ENCODE measurements at places on chromosomes 5 and 9.

DNA sequence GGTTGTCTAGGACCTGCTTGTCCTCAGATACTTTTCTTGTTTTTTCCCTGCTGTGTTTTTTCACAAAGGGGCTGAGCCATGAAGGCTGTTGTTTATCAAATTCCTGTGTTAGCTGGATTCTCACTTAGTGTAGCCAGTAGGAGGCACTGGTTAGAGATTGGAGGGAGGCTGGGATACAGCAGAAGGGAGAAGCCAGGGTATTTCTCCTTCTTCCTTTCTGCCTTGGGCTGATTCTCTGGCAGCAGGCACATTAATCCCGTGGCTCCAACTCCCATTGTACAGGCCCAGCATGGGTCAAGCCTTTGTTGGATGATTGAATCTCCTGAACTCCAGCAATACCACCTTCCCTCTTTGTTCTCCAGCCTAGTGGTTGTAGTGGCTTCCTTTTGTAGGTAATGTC, 46.4 kb upstream of the FAM170A start:
- no peak for DNase-seq

DNA sequence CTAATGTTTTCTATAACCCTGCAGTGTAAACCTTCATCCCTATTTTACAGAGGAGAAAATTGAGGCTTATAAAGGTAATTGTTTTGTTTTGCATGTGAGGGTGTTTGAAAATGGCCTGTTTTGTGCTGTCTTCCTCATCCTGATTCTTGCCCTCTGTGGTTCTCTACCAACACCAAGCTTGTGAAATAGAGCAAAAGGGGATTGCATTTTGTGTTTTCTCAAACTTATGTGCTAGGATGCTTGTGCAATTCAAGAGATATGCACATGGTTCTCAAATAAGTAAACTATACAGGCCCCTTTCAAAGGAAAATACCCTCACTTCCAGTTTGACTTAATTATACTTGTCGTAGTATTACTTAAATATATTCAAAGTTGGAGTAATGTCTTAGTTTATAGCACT, 17.2 kb downstream of the PAM start:
- no peak for DNase-seq

DNA sequence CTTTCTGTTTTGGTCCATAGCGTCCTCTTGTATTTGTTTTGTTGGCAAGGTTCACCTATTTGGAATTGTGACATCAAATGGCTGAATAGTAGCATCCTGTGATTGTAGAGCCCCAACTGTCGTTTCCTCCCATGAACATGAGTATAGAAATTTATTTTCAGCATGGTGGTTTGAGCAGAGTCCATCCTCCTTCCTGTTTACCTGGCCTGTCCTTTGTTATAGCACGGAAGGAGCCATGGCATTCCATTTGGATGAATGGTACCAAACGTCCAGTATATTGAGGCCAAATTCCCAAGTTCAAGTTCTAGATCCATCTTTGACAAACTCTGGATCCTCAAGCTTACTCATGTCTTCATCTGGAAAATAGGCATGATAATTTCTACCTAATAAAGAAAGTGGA, 16.8 kb downstream of the RASGRF2 start:
- no peak for DNase-seq

- DNase-seq, result no peak
These were observed 29.5 kb downstream of the HAVCR1 start for GRCh38 chr5:157029457-157029856.

- no peak for DNase-seq
These were observed 514 bp downstream of the FOXB2 start for GRCh38 chr9:77019926-77020412.

- DNase-seq, result no peak
These were observed 235.1 kb upstream of the ANKH start for GRCh38 chr5:15106530-15107283.

DNA sequence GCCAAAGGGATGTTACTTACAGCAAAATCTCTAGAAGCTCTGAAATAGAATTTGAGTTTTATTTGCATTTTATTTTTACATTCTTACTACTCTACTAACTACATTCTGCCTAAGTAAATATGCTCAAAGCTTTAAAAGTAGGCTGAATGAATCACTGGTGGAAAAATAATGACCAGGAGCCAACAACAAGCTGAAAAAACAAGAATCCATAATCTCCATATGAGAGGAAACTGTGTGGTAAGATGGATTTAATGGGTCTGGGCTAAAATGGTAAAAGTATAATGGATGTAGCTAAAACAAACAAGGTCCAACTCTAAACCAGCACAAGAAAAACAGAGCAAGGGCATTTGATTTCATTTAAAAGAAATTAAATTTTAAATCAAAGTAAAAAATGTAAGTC, 525.8 kb upstream of the FTMT start:
- DNase-seq, result no peak

GRCh38 chr9:104868303-104868686, 59.7 kb downstream of the ABCA1 start:
- DNase-seq, result no peak

DNA sequence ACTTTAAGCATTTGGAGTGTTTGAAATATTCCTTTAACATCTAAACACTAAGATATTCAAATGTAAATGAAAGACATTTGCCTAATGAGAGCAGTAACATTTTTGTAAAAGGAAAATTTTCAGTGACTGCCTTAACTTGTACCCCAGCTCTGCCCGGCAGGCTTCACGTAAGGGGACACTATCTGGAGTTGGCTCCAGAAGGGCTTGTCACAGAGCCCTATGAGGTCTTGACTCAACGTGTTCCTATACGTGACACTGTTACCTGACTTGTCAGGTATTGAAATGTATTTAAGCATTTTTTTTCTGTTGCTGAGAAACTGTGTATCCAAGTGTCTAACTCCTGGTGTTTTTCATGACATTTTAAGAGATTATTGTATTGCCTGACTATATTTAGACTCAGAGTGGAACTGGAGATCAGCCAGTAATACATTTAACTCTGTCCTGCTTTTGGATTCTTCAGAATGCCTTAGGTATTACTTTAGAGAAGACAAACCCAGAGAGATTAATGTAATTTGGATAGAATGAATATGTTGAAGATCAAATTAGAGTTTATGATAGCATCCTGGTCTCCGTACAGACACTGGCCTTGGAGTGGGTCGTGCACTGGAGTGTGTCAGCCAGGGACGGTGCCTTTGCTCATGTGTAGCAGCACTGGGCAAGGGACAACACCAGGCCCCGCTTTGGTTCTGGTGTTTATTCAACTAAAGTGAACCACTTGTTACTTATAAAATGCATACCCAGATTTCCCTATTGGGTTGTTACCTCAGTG, 34.6 kb upstream of the PHF2 start:
- DNase-seq, result no peak

All from posterior vena cava (tissue), 2 donors.